ENCODE measurements at places on chromosomes 3 and 15. TPM values are rescaled to one million over a fixed set of nuclear protein-coding genes. Genes with fewer than 3 reads are reported as not detected.

DNA sequence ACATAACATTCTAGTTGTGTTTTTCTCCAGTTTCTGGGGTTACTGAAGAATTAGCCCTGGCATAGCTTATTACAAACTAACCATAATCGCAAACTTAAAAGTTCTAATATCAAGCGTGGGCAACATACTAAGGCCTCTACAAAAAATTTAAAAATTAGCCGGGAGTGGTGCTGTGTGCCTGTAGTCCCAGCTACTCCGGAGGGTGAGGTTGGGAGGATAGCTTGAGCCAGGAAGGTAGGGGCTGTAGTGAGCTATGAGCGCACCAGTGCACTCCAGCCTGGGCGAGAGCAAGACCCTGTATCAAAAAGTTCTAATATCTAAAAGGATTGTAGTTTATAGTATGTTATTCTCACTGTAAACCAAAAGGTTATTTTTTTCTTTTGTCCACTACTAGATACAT, 1.1 kb downstream of the OIP5 start:
- DNase-seq: no peak
- peak overlapping the region; percentile 99 for H3K4me3 ChIP-seq
- H3K4me1 ChIP-seq: peaks cover 17% of the 10 kb centered on the region
- peak overlapping the region; percentile 98 for H3K27ac ChIP-seq
- H3K36me3 ChIP-seq: peaks cover 30% of the 10 kb centered on the region

- H3K27ac ChIP-seq: no peak overlapping the region
- H3K27me3 ChIP-seq: peaks cover 23% of the 10 kb centered on the region
- H3K4me1 ChIP-seq: no peaks in the 10 kb centered on the region
- no peak overlapping the region for H3K4me3 ChIP-seq
- no peaks in the 10 kb centered on the region for H3K36me3 ChIP-seq
These were observed 114.1 kb upstream of the TPM1 start for GRCh38 chr15:62928242-62928999.

DNA sequence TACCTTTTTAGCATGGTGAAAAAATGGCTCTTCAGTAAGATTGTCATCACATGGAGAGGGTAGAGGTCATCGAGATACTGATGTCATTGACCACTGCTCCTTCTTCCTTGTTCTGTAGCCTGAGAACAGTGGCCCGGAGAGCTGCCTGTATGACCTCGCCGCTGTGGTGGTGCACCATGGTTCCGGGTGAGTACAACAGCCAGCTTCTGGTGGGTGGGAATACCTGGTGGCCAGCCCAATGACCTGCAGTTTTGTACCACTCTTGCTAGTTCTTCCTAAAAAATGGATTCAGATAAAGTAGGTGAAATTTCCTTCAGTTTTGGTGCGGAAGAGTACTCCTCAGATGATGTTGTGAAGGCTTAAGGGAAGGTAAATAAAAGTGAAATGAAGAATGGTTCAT, 8.4 kb upstream of the FBXL22 start:
- DNase-seq: no peak
- no peaks in the 10 kb centered on the region for H3K27me3 ChIP-seq
- no peak overlapping the region for H3K4me3 ChIP-seq
- H3K4me1 ChIP-seq: peaks cover 34% of the 10 kb centered on the region

- no peaks in the 10 kb centered on the region for H3K36me3 ChIP-seq
- DNase-seq: no peak
- H3K27ac ChIP-seq: no peak overlapping the region
- H3K4me1 ChIP-seq: no peaks in the 10 kb centered on the region
These were observed 488.0 kb upstream of the ZNF385D start for GRCh38 chr3:22239011-22239410.

DNA sequence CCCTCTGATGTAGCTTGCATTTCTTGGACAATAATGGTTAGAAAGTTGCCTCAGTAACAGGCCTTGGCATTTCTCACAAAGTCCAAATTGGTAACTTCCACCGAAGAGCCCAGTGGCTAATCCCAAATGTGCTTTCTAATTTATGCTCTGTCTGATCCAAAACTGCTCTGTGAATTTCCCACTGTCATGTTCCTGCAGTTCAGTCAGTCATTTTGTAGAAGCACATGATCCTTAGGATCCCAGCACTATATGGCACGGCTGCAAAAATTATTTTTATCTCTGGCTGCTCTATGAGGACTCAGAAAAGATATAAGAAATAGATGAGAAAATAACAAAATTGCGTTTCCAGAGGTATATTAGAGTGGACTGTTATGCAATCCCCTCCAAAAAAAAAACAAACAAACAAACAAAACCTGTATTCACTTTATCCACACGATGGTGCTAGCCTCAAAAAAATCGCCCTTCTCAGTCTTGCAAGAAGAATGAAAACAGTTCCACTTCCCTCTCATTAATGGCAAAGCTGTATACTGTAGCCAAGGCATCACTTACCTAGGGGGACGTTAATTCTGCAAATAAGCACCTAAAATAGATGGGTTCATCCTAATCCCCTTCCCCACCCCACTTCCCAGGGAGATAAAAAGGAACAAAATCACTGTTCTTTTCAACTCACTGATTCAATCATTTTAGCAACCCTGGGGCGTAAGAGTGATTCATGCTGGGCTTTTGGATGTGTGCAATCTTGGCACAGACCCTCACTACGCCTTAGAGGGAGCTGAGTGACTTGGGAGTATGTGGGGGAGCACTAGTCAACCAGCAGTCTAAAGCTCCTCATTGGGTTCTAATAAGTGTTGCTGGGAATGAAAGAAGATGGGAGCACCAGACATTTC, 61.3 kb downstream of the TMCO5A start:
- no peak overlapping the region for H3K4me3 ChIP-seq
- peaks cover 30% of the 10 kb centered on the region for H3K27me3 ChIP-seq
- H3K4me1 ChIP-seq: no peaks in the 10 kb centered on the region

- peaks cover 8% of the 10 kb centered on the region for H3K27me3 ChIP-seq
- DNase-seq: no peak
- no peak overlapping the region for H3K4me3 ChIP-seq
- no peak overlapping the region for H3K27ac ChIP-seq
These were observed 316.2 kb upstream of the UMPS start for GRCh38 chr3:124413989-124414598.

DNA sequence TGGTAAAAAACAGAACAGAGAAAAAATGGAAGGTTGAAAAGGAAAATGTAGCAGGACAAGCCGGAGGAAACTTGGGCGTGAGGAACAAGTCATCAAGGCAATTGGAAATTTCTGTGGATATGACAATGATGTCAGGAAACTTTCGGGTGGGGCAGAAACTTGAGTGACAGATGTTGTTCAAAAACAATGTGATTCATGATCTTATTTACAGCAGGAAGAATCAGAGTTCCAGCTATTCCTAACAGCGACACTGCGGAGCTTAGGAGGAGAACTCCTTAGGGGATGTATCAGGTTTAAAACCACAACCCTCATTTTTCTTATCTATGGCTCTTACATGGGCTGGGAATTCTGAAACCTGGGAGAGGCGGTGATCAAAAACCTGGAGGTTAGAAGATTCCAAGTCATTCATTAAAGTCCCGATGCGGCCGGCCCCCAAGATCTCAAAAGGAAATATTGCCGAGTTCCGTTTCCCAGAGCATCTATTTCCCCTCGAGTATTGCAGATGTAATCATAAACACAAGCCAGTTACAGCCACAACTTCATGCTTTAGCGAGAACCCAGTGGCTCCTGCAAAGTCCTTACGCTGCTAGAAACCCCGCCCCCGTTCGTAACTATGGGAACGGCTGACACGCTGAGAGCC, 659 bp upstream of the ARRDC4 start:
- no peak for DNase-seq
- peak overlapping the region; percentile 64 for H3K4me3 ChIP-seq
- H3K27me3 ChIP-seq: no peaks in the 10 kb centered on the region
- no peaks in the 10 kb centered on the region for H3K36me3 ChIP-seq

GRCh38 chr15:34109797-34110663, 8.1 kb downstream of the PGBD4 start:
- H3K4me1 ChIP-seq: no peaks in the 10 kb centered on the region
- H3K4me3 ChIP-seq: no peak overlapping the region
- no peak for DNase-seq
- H3K27me3 ChIP-seq: peaks cover 6% of the 10 kb centered on the region
- H3K27ac ChIP-seq: no peak overlapping the region

- H3K27me3 ChIP-seq: peaks cover 5% of the 10 kb centered on the region
- H3K4me3 ChIP-seq: no peak overlapping the region
- H3K27ac ChIP-seq: no peak overlapping the region
- no peaks in the 10 kb centered on the region for H3K36me3 ChIP-seq
These were observed 157.8 kb downstream of the PDCD6IP start for GRCh38 chr3:33956206-33956605.

DNA sequence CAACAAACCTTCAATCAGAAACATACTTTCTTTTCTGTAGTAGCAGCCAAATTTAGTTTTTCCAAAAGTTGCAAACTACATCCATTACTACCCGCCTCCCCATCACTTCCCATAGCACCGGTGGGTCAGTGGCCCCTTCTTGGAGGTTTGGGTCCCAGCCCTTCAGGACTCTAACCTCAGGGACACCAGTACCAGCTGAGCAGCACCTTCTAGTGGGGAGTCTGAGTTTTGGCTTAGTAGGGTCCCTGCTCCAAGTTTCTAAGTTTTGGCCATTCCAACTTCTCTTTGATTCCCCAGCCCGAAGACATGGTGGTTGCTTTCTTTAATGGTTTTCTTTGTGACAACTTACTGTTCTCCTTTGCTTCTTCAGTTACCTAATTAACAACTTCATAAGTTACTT, 160.6 kb downstream of the ECT2 start:
- no peaks in the 10 kb centered on the region for H3K36me3 ChIP-seq
- no peak for DNase-seq
- no peak overlapping the region for H3K27ac ChIP-seq

DNA sequence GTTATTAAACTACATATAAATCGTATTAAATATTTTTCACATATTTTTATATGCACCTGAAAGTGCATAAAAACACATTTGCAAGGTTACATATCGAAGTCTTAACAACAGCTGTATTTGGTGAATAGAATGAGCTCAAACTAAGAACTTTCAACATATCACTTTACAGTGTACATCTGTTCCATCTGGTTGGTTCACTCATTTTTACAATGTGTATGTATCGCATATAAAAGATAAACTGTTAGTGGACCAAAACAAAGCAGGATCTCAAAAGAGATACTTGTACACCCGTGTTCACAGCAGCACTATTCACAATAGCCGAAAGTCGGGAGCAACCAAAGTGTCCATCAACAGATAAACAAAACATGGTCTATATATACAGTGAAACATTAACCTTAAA, 55.8 kb downstream of the TBL1XR1 start:
- peaks cover 53% of the 10 kb centered on the region for H3K36me3 ChIP-seq
- H3K27ac ChIP-seq: peak overlapping the region; percentile 55
- DNase-seq: no peak
- H3K4me3 ChIP-seq: no peak overlapping the region

DNA sequence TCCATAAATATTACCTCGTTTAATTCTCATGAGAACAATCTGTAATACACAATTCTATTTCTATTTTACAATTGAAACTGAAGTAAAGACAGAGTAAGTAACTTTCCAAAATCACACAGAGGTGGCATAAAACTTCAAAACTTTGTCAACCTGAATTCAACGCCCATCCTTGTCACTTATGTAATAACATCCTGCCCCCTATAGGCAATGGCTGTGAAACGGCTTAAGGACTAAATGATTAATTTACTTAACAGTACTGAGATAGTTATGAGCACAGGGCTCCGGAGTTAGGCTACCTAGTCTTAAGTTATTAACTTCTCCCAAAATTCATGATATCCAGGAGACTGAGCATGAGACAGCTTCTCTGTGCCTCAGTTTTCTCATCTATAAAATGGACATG, 293.1 kb upstream of the CHRM5 start:
- H3K27ac ChIP-seq: no peak overlapping the region
- H3K4me3 ChIP-seq: no peak overlapping the region
- no peak for DNase-seq
- peaks cover 22% of the 10 kb centered on the region for H3K27me3 ChIP-seq

GRCh38 chr15:80536716-80537115, 132.5 kb downstream of the ARNT2 start:
- peaks cover 39% of the 10 kb centered on the region for H3K27me3 ChIP-seq
- no peak overlapping the region for H3K4me3 ChIP-seq
- no peaks in the 10 kb centered on the region for H3K36me3 ChIP-seq
- H3K27ac ChIP-seq: no peak overlapping the region
- no peak for DNase-seq

- no peak overlapping the region for H3K4me3 ChIP-seq
- H3K27ac ChIP-seq: no peak overlapping the region
- H3K36me3 ChIP-seq: no peaks in the 10 kb centered on the region
- DNase-seq: no peak
These were observed 193.8 kb downstream of the CNTN3 start for GRCh38 chr3:74420538-74421124.

The TBC1D2B gene
- 39.4 TPM for total RNA-seq

The LIPH gene
- not detected for total RNA-seq

The PGBD4 gene
- 2.8 TPM for total RNA-seq

The SLC22A14 gene
- not detected for total RNA-seq

The DLL4 gene
- total RNA-seq: not detected

The ZDHHC23 gene
- 3.7 TPM for total RNA-seq
